ENCODE measurements at places on chromosomes 16 and 17.

- DNase-seq = no peak
These were observed 201.6 kb upstream of the C17orf78 start for GRCh38 chr17:37174205-37174604.

DNA sequence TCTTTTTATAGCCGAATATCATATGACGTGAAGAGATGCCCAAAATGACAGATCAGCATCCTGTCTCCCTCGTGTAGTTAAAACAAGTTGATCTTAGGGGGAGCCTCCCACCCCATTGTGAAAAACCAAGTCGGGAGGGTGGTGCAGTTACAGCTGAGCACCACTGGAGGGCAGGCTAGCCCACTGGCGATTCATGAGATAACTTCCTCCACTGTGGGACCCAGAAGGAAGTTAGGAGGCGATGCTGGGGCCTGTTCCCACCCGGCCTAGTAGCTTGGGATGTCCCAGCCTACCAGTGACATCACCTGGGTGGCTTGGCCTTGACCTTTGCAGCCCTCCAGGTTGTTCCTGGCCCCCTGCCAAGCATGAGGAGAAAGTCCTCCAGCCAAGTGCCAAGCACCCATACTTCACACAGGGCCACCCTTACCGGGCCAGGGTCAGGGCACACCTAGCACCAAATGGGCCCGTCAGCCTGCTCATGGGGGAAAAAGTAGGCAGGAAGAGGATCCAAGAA is 8.1 kb upstream of the CPNE2 start:
- DNase-seq = peak; percentile 49

- DNase-seq = no peak
These were observed 463 bp downstream of the TOP2A start for GRCh38 chr17:40417258-40417608.

DNA sequence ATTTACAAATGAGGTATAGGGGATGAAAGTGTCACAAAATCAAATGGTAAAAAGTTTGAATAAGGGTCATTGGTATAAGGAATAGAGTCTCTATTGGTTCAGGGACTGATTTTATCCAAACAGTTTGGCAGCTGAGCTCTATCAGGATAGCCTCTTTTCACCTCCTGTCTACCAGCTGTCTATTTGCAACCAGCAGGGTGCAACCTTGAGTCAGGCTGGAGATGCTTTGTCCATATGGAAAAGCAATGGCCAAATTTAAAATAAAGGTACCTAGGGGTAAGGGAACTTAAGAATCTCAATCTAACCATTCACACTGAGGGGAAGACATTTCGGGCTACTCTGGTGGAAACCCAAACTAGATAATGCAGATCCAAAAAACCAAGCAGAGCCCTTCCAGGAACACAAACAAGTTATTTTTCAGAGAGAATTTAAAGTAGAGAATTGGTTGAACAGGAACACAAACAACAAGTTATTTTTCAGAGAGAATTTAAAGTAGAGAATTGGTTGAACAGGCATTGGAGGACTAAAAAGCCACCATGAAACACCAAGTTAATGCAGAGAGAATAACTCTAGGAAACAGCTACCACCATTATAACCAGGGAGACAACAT is 12.6 kb upstream of the CA10 start:
- no peak for DNase-seq

GRCh38 chr16:48537909-48538745 is 71.9 kb downstream of the N4BP1 start:
- no peak for DNase-seq

GRCh38 chr17:2755891-2756724 is 6.7 kb upstream of the CCDC92B start:
- DNase-seq = no peak

DNA sequence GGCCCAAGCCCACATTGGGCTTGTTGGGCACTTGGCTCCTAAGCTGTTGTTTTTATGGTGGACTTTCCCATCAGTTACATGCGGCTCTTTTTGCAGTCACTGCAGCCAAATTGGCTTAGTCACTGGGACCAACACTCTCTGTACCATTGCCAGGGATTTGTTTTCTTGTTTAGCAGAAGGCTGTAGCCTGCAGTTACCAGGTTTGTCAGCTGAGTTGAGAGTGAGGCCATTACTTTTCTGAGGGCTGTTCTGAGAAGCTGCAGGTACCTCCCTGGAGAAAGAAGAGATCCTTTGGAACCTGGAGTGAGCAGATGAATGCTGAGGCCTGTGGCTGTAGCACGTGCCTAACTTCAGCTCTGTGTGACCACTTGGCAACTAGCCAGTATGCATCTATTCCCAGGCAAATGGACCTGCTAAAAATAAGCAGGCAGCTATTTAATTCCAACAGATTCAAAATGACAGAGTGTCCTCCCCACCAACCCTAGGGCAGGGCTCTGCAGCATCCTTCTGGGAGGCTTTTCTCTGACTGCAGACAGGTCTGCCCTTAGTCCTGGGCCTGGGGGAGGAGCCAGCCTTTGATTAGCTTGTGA is 12.9 kb downstream of the AKAP1 start:
- no peak for DNase-seq

GRCh38 chr17:50109785-50110184 is 14.6 kb downstream of the PDK2 start:
- DNase-seq = no peak

All from stimulated activated CD8-positive, alpha-beta memory T cell treated with anti-CD3 and anti-CD28 coated beads, Interleukin-4, amount 100 ng/mL, for 1 hour (primary cell).